ENCODE measurements at places on chromosomes 7 and 10.

DNA sequence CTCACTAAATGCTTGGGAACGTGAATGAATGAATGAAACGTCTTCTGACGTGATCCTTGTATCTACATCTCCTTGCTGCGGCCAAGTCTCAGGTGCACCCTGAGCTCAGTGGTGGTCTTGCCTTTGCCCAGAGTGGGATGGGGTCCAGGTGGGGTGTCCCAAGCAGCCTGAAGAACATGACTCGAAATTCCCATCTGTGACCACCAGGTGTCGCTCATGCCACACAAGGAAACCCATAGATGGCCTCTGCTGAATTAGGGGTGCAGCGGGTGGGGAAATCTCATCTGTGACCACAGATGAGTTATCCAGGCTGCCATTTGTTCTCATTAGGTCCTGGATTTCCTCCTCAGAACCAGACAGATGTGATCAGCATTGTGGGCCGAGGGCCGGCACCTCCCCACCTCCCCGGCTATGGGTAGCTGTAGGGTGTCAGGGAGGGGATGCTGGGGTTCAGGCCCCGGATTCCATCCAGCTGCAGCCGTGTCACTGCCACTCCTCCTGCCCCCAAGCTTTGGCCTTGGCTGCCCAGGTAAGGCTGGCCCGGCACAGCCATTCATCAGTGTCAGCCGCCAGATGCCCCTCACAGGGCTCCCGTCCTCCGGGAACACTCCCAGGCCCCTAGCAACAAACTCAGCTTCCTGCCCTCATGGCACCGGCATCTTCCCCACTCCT lies 21.0 kb upstream of the GNA12 start:
- DNase-seq: peak; percentile 84

DNA sequence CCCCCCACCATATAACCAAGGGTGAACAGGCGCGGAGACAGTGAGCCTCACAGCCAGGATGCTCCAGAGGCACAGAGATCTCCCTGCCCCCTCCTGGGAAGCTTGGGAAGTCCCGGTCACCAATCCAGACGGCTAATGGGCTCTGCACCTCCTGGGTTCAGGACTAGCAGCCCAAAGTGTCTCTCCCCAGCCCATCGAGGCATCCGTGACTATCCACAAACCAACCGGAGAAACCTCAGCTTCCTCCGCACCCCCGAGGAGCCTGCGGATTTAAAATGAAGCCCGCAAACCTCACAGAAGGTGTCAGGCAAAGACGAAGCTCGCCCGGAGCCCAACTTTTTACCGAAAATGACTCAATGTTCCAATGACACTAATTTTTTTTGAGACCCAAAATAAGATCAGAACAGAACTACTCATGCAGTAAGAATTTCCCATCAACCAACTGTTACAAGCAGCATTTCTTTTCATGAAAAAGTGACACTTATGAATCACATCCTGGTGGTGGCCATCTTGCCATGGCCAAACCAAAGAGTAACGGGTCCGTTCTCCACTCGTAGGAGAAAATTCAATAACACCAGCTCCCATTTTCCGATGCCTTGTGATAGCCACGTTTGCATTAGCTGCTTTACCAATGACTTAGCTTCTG lies 6.0 kb downstream of the PDGFA start:
- peak; percentile 47 for DNase-seq

- DNase-seq: no peak
Observed at GRCh38 chr7:139476891-139477290, 6.6 kb downstream of the KLRG2 start.

DNA sequence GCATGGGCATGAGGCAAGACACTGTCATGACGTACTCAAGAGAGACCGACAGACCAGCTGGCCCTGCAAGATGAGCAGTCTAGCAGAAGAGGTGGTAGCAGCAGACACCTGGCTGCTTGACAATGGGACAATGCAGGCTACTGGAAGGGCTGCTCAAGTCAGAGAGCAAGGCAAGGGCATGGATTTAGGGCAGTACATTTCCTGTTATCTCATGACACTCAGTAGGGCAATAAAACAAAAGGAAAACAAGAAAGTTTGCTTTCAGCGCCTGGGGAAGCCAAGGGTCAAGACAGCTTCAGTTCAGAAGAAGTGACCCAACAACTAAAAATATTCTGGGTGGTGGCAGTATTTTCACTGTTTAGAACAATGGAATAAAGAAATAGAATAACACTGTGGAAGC lies 331.8 kb upstream of the PHYHIPL start:
- no peak for DNase-seq

- DNase-seq: no peak
Observed at GRCh38 chr10:100829097-100829870, 83.5 kb upstream of the SLF2 start.

GRCh38 chr10:78777466-78777865 lies 291.3 kb upstream of the ZMIZ1 start:
- DNase-seq: peak; percentile 9

GRCh38 chr7:28458732-28459131 lies 46.4 kb downstream of the CREB5 start:
- DNase-seq: no peak

DNA sequence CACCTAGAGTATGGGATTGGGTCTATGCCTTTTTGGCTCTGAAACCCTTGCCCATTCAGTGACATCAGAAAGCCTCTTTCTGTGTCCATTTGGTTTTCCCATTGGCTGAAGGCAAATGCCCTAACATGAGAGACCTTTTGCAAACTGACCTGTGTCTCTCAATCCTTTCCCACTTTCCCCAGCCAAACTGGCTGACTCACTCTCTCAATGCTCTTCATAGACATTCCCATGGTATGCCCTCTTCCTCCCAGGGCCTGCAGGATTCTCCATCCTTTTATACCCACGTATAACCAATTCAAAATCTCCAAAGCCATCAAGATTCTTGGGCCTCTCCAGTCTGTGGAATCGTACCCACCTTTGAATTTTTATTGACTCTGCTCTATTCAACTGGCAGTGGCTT lies 563.3 kb downstream of the GATA3 start:
- no peak for DNase-seq

DNA sequence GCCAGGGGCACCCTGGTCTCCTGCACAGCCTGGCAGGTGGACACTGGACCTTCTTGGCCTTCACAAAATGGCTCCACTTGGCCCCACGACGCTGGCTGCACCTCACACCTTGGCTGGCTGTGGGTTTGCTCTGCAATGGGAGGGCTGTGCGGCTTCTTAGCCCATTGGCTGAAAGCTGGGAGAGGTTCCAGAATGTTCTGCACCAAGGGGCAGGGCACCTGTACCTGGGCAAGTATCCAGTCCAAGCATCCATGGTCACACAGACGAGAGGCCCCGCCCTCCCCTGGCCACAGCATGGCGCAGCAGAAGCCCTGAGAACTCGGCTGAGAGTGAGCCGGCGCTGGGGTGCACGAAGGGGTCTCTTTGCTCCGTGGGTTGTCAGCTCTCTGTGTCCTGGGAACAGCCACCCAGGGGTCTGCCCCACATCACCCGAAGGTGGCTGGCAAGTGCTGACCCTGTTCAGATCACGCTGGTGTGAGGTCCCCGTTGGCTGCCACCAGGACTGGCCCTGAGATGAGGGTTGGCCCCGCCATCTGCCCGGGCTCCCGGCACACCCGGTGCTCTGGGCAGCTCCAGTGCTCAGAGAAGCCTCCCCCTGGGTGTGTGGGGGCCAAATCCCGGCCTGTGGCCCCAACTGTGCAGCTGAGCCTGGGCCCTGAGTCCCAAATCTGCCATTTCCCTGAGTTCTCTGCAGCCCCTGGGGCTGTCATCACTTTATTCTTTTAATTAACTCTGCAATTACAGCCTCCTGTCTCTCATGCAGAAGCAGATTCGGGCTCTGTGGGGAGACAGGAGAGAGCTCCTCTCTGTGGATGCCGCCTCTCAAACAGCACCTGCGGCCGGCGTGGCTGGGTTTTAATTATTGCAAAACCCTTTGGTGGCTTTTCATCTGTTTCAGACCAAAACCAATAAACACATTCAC lies 19.4 kb upstream of the ADGRA1 start:
- no peak for DNase-seq

DNA sequence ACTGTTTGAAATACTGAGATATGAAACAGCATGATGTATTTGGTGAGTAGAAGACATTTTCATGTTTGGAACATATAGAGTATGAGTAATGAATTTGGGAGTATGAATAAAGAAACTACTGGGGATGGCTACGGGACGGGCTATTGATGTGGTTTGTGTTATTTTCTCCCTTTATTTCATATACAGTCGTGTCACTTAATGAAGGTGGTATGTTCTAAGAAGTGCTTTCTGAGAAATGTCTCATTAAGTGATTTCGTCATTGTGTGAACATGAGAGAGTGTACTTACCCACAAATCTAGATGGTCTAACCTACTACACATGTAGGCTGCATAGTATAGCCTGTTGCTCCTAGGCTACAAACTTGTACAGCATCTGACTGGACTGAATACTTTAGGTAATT lies 106.3 kb downstream of the CCNY start:
- DNase-seq: no peak

DNA sequence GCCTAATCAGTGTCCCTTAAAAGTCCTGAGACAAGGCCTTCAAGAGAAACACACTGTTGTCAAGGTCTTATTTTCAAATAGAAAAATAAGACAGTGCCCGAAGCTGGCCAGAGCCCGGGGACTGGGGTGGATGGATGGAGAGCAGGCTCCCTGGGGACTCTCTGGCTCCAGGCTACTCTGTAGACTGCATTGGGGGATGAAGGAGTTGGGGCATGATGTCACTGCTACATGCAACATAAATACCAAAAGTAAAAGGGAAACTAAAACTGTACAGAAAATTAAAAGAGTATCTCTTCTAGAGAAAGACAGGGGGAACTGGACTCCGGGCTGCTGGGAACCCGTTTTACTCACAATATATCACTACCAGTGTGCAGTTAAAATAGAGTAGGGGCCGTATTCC lies 629.8 kb downstream of the KCNMA1 start:
- DNase-seq: no peak

- no peak for DNase-seq
Observed at GRCh38 chr10:78757344-78757925, 311.3 kb upstream of the ZMIZ1 start.

- DNase-seq: no peak
Observed at GRCh38 chr7:99109108-99110051, 34.5 kb downstream of the SMURF1 start.

- DNase-seq: no peak
Observed at GRCh38 chr10:76318211-76318610, 886.8 kb downstream of the LRMDA start.

- DNase-seq: no peak
Observed at GRCh38 chr10:120570418-120570817, 113.4 kb downstream of the PLPP4 start.

GRCh38 chr10:47367646-47368045 lies 16.4 kb downstream of the ZNF488 start:
- DNase-seq: no peak

GRCh38 chr7:47677093-47677492 lies 95.2 kb upstream of the TNS3 start:
- DNase-seq: no peak

GRCh38 chr10:78211561-78212051 lies 177.9 kb downstream of the RPS24 start:
- DNase-seq: no peak

- DNase-seq: no peak
Observed at GRCh38 chr7:152180587-152180986, 155.1 kb downstream of the GALNT11 start.

GRCh38 chr10:72011976-72012512 lies 47.8 kb downstream of the CHST3 start:
- no peak for DNase-seq

DNA sequence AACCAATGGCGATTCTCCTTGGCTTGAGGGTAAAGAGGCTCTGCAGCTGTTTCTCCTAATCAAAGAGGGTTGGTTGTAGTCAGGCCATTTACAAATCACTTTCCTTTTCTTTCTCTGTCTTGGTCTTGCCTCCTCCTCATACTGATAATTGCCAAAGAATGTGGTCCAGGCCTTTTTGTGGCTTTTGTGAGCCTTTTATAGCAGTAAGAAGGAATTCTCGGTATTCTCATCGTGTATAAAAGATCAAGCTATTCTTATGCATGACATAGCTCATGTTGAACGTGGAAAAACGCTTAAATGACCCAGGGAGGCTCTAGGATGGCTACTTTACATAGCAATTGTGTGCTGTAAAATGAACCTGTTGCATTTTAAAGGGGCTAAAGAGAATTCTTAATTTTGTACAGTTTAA lies 62.6 kb downstream of the RBM20 start:
- DNase-seq: no peak

DNA sequence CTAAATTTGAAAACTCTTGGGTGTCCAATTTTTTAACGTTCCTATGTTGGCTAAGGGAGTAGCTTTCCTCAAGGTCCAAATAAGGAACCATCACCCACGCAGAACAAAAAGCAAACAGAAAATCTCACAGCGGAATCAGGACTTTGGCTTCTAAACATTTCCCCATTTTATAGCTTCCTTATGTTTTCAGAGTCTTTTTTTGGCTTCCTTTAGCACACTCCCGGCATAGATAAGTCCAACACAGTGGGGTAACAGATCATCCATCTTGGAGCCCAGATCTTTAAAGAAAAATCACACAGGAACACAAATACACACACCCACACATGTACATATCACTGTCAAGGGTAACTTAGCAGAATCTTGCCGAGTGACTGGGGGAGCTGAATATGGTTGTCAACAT lies 4.2 kb upstream of the TCF7L2 start:
- no peak for DNase-seq

DNA sequence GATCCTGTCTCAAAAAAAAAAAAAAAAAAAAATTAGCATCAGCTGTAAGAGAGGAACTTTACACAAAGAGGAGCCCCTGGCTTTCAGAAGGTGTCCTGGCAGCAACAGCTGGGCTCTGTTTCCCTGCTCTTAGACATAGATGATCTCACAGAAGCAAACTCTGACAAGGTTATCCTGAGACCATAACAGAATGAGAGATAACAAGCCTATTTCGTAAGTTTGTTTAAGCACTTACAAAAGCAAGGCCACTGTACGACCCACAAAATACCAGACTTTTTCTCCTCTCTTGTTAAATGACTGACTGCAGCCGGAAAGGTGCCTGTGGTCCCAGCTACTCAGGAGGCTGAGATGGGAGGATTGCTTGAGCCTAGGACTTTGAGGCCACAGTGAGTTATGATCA lies 33.3 kb upstream of the OTUD1 start:
- no peak for DNase-seq

GRCh38 chr7:47195641-47196040 lies 386.3 kb downstream of the TNS3 start:
- no peak for DNase-seq

DNA sequence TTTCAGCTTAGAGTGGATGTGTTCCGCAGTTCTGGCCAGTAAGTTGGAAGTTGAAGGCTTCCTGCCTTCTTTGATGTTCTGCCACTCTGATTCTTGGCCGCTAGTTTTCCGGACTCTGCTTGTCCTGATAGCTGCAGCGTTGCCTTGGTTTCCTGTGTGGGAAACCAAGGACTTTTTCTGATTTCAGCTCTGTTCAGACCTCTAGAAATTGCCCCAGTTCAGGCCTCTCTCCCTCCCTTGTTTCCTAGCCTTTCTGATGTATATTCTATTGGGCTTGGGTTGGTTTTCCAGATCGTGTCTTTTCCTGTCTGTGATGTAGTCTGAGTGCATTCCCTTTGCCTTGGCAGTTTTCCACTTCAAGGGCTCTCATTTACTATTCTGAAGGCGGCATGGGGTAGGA lies 318.7 kb downstream of the BBS9 start:
- no peak for DNase-seq

DNA sequence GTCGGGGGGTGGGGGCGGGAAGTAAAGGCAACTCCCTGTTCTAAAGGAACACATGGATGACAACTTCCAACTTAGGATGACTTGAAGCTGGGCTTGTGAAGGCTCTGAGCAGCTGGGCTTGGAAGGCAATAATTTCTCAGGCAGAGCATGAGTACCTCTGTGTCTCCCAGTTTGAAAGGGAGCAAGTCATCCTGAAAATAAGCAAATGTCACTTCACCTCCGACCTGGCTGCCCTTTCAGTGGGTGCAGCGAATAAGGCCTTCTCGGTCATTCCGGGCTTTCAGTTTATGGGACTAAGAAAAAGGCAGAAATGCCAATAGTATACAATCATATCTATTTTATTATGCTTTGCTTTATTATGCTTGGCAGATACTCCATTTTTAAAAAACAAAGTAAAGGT lies 15.3 kb upstream of the ADAMTS14 start:
- DNase-seq: no peak

All from activated T-cell treated with anti-CD3 and anti-CD28 coated beads, Interleukin-2, amount 50 U/mL, for 24 hours (primary cell).